Astrocyte (in vitro differentiated cells and primary cell): ENCODE measurements at places on chromosomes 7 and 10. TPM values are rescaled to one million over a fixed set of nuclear protein-coding genes. Genes with fewer than 3 reads are reported as not detected.

ZNF804B gene
- not detected in 2 replicates for total RNA-seq

TSPAN15 gene
- 8.7 and 9.4 TPM in 2 replicates for total RNA-seq

UCN3 gene
- total RNA-seq, result not detected in 2 replicates

EBF3 gene
- total RNA-seq, result 0.07 and 0.14 TPM in 2 replicates

CELF2 gene
- total RNA-seq, result 65.0 and 76.1 TPM in 2 replicates

SLC35B4 gene
- total RNA-seq, result 14.3 and 23.2 TPM in 2 replicates

ZNF107 gene
- 5.7 and 7.8 TPM in 2 replicates for total RNA-seq

SPDYE16 gene
- not detected in 2 replicates for total RNA-seq

INA gene
- 26.9 and 39.6 TPM in 2 replicates for total RNA-seq

PAPSS2 gene
- 48.6 and 58.5 TPM in 2 replicates for total RNA-seq

DENND2A gene
- 41.7 and 42.1 TPM in 2 replicates for total RNA-seq

EGR2 gene
- 12.1 and 22.9 TPM in 2 replicates for total RNA-seq

LRRC61 gene
- total RNA-seq, result 0.24 and 0.45 TPM in 2 replicates

CC2D2B gene
- total RNA-seq, result 0.18 and 0.60 TPM in 2 replicates

GATA3 gene
- 11.8 and 17.6 TPM in 2 replicates for total RNA-seq

NCF1 gene
- total RNA-seq, result not detected in 2 replicates

ZNF22 gene
- 10.9 and 12.0 TPM in 2 replicates for total RNA-seq

TAS2R5 gene
- total RNA-seq, result 1.3 and 1.5 TPM in 2 replicates

HTR7 gene
- 0.72 and 0.89 TPM in 2 replicates for total RNA-seq

ACBD7 gene
- 0.36 and 0.79 TPM in 2 replicates for total RNA-seq

ADAP1 gene
- 4.7 and 4.8 TPM in 2 replicates for total RNA-seq

BPGM gene
- 37.3 and 37.4 TPM in 2 replicates for total RNA-seq

SH2D4B gene
- total RNA-seq, result 0.07 TPM in 1 of 2 replicates, not detected in the other

ADIRF gene
- total RNA-seq, result not detected in 2 replicates

ANKRD1 gene
- 841 and 913 TPM in 2 replicates for total RNA-seq

ADARB2 gene
- total RNA-seq, result 0.17 and 0.18 TPM in 2 replicates

BICC1 gene
- total RNA-seq, result 23.0 and 37.5 TPM in 2 replicates

ADRA2A gene
- total RNA-seq, result 1.2 and 1.5 TPM in 2 replicates

CXCL12 gene
- total RNA-seq, result 23.7 and 48.2 TPM in 2 replicates

DGKB gene
- total RNA-seq, result 0.24 and 0.39 TPM in 2 replicates

SPDYE18 gene
- not detected in 2 replicates for total RNA-seq

TDRD1 gene
- not detected in 2 replicates for total RNA-seq

KRIT1 gene
- 25.9 and 33.9 TPM in 2 replicates for total RNA-seq

SND1 gene
- 267 and 278 TPM in 2 replicates for total RNA-seq

C10orf67 gene
- total RNA-seq, result 0.27 and 0.46 TPM in 2 replicates

PLXDC2 gene
- 36.1 and 44.5 TPM in 2 replicates for total RNA-seq

TSPAN14 gene
- total RNA-seq, result 134 and 140 TPM in 2 replicates

ELFN1 gene
- 18.0 and 19.7 TPM in 2 replicates for total RNA-seq

SLC18A3 gene
- total RNA-seq, result 1.0 and 4.6 TPM in 2 replicates

FOXI2 gene
- not detected in 2 replicates for total RNA-seq

UBE2H gene
- total RNA-seq, result 171 and 194 TPM in 2 replicates

CCDC146 gene
- 1.8 and 2.0 TPM in 2 replicates for total RNA-seq
